Left forelimb (tissue), 1 donor: ENCODE measurements at places on chromosomes 3 and 15.

DNA sequence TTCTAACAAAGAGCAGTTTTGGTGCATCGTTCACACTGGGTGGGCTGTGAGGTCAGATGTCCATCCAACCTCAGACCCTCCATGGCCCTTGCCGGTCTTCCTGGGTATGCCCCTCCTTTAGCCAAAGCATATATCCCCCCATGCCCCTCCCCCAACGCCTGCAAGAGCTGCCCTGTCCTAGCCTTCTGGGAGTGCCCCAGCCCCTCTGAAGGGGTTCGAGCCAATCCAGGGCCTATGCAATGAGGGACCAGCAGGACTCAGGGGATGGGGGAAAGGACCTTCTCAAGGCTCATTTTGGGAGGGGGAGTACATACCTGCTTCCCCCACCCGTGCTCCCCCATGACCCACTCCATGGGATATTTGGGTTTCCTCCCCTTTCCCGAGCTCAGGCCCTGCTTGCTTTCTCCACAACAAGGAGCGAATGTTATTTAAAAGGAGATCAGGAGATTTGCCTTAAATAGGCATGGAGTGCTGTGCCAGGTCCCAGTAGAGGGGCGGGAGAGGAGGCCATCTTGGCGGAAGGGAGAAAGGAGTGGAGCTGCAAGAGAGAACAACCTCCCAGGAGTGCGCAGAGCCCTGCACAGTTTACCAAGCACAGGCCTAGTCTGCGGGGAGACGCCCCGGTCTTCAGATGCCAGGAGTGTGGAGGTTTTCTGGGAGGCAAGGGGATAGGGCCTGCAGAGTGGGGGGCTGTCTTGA lies 18.2 kb downstream of the PIF1 start:
- DNase-seq, result no peak

- DNase-seq, result no peak
Measured at GRCh38 chr15:28904541-28905315, 19.0 kb downstream of the APBA2 start.

DNA sequence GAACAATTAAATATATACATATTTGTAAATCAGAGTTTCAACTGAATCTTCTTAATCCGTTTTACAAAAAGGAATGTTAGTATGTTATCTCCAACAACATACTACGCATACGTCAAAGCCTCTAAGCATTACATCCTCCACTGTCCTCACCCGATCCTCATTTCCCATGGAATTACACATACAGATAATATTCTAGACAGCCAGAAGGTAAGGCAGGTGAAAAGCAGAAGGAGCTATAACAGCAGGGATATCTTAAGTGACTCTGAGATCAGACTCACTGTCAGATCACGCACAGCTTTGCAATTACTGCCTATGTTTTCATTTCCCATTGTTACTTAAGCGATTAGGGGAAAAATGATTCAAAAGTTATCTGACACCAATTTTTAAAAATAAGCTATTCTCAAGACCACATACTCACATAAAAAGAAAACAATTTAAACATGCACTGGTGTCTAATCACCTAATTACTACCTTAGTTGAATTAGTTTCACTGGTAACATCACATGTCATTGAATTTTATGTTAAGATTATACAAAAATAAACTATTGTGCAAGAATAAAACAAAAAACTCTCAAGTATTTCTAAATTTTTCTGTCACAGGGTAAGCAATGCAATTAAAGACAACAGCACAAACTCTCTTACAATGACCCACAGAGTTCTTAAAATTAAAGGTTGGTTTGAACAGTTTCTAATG lies 92.8 kb downstream of the TBL1XR1 start:
- DNase-seq, result no peak

DNA sequence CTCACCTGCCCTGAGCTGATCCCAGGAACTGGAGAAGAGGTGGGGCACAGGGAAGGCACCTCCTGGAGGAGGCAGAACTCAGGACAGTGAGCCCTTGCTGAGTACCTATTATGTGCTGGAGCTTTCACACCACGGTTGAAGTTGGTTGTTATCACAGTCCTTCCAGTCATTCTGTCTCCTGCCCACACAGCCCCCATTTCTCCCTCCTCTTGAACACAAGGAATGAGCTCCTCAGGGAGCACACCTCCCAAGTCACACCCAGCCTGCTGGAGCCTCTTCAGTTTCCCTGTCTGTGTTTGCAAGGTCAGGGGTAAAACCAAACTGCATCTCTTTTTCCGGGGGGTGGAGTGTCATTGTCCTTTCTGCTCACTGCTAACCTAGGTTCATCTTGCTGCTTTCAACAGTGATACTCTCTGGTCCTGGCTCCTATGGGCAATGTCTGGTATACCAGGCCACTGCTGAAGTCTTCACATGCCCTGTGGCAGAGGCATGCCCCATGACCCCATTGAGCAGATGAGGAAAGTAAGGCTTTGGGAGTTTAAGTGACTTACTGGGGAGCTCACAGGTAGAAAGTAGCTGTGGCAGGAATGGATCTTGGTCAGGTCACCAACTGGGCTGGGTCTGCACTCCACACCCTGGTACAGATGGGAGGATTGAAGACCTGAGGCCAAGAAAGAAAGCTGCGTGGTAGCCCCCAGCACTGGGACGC lies 30.0 kb downstream of the C3orf18 start:
- no peak for DNase-seq

DNA sequence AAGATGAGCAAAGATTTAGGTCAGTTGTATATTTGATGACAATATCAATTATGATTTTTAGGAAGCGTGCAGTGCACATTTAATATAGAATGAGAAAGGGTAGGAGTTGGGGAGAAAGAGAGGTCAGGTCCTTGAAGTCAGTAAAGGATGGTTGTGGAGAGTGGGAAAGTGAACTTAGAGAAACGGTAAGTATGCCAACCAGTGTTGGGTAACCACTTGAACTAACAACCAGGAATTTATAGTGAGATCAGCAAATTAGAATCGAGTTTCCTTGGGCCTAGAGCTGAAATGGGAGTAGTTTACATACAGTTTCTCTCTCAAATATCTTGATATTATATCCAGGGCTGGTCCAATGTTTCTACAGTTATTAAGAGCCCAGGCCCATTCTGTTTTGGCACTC lies 188.5 kb upstream of the RBMS3 start:
- DNase-seq, result no peak

GRCh38 chr3:4503050-4503449 lies 9.9 kb downstream of the ITPR1 start:
- DNase-seq, result no peak

GRCh38 chr3:179404307-179404706 lies 47.0 kb downstream of the GNB4 start:
- DNase-seq, result no peak

DNA sequence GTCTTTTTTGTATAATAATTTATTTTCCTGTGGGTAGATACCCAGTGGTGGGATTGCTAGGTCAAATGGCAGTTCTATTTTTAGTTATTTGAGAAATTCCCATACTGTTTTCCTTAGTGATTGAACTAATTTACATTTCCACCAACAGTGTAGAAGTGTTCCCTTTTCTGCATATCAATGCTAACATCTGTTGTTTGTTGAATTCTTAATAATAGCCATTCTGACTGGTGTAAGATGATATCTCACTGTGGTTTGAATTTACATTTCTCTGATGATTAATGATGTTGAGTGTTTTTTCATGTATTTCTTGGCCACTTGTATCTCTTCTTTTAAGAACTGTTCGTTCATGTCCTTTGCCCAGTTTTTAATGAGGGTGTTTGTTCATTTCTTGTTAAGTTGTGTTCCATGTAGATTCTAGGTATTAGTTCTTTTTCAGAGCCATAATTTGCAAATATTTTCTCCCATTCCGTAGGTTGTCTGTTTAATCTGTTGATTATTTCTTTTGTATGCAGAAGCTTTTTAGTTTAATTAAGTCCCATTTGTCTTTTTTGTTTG lies 713.3 kb upstream of the EPHA6 start:
- no peak for DNase-seq

DNA sequence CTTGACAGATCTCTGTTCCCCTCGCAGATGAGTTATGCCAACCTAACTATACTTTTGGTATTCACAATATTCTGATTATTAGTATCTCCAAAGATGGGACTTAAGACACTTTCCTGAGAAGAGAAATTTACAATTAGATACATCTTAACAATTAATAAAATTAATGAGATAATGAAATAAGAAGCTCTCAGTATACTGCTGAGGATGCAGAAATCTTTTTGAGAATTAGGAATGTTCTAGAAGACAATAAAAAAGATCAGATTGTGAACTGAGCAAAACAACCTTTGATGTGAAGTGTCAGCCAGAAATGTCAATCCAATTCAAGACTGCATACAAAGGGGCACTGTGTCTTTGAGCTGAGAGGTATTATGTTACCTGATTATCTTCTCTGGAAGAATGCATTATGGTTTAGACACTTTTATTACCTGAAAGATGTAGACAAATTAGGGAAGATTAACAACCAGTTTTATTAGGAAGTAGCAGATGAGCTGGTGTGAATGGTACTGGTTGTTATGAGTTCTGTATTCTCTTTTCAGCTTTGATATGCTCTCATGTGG lies 262.9 kb downstream of the TIGIT start:
- no peak for DNase-seq

GRCh38 chr3:105906836-105907235 lies 38.0 kb upstream of the CBLB start:
- no peak for DNase-seq

- DNase-seq, result no peak
Measured at GRCh38 chr3:55923207-55923606, 436.1 kb upstream of the WNT5A start.

- DNase-seq, result no peak
Measured at GRCh38 chr3:193896419-193896818, 239.5 kb upstream of the HES1 start.

DNA sequence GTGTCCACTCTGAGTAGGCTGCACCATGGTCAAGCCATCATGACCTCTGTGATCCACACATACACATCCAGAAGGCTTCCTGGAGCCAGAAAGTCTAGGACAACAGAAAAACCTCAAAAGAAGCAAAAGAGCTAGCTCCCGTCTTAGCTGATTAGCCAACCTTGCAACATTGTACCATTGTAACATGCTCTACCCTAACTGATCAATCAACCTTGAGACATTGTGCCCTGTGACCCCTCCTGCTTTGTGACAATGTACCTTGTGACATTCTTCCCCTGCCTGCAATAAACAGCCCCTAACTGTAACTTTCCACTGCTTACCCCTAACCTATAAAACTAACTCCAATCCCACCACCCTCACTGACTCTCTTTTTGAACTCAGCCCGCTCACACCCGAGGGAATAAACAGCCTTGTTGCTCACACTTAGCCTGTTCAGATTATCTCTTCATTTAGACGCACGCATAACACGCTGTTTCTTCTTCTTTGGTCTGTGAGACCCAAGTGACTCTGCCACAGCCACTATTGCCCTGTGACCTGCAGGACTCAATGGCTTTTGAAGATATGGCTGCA lies 1104.6 kb downstream of the OTOL1 start:
- DNase-seq, result no peak
